Cardiac septum (tissue), 1 donor: ENCODE measurements at places on chromosomes 3 and 15. TPM values are rescaled to one million over a fixed set of nuclear protein-coding genes. Genes with fewer than 3 reads are reported as not detected.

SPESP1 gene
- 1.8 TPM for total RNA-seq

CPEB1 gene
- 3.1 TPM for total RNA-seq

DPPA2 gene
- not detected for total RNA-seq

DUOX2 gene
- 0.19 TPM for total RNA-seq

GTF2A2 gene
- total RNA-seq = 105 TPM

PPP1R14D gene
- total RNA-seq = not detected

HRG gene
- not detected for total RNA-seq

FHIT gene
- total RNA-seq = 16.6 TPM

FOXB1 gene
- total RNA-seq = not detected

ATP2B2 gene
- 0.13 TPM for total RNA-seq

SLC28A2 gene
- not detected for total RNA-seq

GREM1 gene
- total RNA-seq = 0.59 TPM

SLCO2A1 gene
- 59.2 TPM for total RNA-seq
